NCI-H1436 (cell line): ENCODE measurements at places on chromosomes 12 and 14.

DNA sequence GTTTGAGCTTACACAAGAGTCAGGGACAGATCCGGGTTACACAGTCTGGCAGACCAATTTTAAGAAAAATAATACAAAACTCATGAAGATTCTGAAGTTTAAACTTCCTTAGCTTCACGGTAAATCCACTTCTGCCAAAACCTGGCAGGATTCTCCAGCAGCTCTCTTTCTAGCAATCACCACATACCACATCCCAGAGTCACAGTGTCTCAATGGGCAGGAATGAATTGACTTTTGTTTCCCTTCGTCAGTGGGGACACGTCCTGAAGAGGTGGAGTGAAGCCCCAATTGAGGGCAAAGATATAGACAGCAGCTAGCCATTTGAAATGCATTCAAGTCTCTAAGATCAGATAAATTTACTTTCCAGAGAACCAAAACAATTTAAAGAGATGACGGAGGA, 117.1 kb upstream of the ARHGAP5 start:
- DNase-seq = no peak

- peak; percentile 57 for DNase-seq
Measured at GRCh38 chr12:122064780-122065588, 13.6 kb upstream of the MLXIP start.

DNA sequence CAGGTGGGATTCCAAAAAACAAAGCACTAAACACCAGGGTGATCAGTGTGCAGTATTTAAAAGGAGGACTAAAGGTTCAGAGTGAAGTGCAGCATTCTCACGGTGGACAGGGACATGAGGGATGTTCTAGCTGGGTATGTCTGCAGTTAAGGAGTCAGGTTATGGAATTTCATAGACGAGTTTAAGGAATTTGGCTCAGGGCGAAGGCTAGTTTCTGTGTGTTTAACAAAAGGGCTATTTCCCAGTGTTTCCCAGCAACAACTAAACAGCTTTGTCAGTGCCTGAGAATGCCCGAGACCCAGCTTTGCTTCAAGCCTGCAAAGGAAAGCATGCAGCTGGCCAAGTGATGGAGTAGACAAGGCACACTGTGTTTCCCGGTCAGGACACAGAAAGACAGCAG, 7.0 kb downstream of the KRT1 start:
- DNase-seq = no peak

DNA sequence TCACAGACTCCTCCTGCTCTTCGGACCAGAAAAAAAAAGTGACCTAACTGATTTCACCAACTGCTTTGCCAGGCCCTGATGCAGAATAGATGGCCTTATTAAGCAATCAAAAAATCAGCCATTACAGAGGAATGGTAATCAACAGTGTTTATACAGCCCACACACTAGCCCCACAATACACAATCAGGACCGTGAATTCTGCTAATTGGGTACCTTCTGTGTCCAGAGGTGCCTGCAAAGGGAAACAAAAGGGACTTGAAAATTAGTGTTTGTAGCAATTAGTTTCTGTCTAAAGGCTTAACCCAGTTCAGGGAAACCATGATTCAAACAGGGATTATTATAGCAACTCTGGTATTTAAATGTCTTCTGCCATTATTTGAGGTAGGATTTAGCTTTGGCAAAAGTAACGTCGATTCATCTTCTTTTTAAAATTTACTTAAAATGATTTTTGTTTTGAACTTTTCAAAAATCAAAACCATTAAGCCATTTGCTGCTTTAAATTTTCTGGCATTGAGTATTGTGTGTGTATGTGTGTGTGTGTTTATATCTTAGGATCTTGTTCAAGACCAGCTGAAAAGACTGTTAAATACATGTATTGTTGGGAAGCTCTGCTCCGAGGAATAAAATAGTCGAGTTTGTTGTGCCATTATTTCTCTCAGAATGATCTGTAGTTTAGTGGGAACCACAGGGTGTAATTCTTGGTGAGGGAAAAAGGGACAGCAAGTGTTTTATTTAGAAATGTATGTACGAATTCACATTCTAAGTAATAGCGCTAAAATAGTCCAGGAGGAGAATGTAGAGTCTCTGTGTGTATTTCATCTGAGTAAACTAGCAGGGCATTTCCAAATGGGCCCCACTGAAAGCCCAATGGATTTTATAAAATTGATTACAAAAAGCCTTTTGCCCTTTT, 156.1 kb downstream of the PTCSC3 start:
- DNase-seq = peak; percentile 58

- no peak for DNase-seq
Measured at GRCh38 chr12:130976171-130976720, 22.5 kb downstream of the ADGRD1 start.

DNA sequence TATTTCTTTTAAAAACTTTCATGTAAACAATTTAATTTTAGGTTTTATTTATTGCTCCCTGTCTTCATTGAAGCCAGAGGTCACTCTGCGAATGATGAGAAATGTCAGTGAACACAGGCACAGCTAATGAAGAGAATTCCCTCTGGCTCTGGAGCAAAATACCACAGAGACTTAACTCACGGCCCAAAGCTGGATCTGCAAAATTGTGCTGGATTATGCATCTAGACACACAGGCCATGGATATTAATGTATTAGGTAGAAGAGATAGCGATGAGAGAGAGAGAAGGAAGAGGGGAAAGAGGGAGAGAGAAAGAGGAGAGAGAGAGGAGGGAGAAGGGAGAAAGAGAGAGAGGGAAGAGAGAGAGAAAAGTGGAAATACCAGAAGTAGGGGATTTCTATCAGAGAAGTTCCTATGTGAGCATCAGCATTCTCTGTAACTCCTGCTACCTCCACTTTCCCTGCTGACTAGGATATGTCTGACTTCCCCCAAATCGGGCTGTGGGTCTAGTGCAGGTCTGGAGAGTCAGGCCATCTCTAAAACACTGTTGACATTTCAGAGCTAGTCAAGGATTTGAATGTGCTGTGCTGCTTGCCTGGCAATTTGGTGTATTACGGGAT, 3.7 kb downstream of the ARHGDIB start:
- no peak for DNase-seq

DNA sequence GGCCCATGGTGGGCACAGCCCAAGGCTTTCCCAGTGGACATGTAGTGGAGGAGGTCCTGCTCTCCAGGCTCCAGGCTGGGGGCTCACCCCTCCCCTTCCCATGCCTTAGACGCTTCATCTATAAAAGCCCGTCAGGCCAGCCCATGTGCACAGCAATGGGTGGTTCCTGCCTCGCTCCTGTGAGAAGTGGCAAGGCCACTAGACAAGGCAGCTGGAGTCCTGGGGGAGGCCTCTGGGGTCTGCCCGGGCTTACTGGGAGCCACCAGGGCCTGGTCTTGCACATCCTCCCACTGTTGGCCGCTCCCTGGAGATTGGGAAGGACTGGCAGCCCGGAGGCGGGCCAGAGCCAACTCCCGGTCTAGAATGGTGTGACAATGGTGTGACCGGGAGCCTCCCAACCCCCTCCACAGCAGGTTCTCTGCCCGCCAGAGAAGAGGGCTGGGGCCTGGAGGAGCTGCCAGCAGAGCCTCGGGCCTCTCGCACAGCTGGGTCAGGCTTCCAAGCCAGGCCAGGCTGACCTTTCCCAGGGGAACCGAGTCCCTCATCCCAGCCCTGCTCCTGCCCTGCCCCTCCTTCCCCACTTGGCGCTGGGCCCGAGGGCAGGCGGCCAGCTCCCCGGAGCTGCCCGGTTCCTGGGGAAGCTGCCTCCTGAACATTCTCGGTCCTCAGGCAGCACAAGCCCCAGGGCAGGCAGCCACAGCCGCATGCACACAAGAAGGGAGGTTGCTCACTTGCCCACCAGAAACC, 97.9 kb downstream of the RFLNA start:
- DNase-seq = no peak

GRCh38 chr12:106794369-106794768, 19.9 kb downstream of the RIC8B start:
- DNase-seq = no peak

DNA sequence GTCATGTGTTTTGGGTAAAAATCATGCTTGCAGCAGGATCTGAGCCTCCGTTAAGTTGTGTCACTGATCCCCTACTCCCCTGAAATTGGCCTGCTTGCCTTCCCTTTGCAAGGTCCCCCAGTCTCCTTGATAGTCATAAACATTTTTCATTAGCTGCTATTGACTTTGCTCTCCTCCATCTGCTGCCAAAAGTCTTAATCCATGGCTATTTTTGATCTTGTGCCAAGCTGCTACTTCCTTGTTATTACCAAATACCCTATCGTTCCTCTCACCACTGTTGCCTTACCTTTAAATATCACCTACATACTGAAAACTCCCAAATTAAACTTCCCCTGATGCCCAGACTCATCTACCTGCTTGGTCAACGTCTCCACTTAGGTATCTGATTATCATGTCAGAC, 148.3 kb downstream of the PHLDA1 start:
- DNase-seq = no peak

DNA sequence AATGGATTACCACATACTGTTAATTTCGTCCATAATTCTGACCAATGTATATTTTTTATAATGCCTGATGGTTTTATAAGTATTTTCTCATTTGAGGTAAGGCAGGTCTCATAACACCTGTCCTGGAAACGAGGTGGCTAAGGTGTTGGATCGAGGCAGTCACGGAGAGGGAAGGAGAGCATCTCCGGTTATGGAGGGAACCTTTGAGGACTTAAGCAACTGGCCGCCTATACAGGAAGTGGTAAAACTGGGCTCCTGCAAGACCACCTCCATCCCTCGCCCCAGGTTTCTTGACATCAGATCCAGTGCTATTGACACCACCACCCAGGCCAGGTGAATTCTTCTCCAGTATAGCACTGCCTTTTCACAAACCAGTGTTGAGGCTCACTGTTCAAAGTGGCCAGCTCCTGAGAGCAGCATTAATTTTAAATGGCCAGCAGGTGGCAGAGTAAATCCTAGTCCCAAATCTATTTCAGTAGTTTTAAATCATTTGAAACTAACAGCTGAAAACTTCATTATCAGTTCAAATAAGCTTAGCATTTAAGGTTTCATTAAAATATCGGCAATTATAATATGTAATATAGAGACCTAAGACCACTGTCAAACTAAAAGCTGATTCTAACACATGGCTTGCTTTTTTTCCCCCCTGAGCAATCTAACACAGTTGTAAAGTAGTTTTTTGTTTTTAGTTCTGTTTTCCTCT, 100.8 kb downstream of the PPM1A start:
- DNase-seq = peak; percentile 64

- DNase-seq = peak; percentile 22
Measured at GRCh38 chr14:56590535-56590960, 10.9 kb downstream of the TMEM260 start.

- no peak for DNase-seq
Measured at GRCh38 chr12:121114806-121115205, 17.9 kb upstream of the P2RX7 start.

- DNase-seq = no peak
Measured at GRCh38 chr14:56284641-56285040, 166.4 kb downstream of the PELI2 start.

- no peak for DNase-seq
Measured at GRCh38 chr14:38777401-38777800, 325.6 kb downstream of the SEC23A start.

DNA sequence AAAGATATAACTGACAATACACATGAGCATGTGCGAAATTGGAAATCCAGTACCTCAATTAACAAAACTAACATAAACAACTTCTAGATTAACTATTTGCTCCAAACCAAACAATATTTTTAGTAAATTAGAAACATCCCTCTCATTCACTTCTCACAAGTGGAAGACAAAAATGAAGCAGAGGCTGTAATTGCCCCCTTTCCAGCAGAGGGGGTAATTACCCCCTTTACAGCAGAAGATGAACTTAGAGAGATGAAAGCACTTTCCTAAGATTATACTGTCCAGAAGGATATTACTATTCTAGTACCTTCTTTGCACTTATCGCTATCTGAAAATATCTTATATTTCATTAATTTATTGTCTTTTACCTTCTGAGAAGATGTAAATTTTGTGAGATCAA, 1025.2 kb downstream of the FSCB start:
- no peak for DNase-seq

DNA sequence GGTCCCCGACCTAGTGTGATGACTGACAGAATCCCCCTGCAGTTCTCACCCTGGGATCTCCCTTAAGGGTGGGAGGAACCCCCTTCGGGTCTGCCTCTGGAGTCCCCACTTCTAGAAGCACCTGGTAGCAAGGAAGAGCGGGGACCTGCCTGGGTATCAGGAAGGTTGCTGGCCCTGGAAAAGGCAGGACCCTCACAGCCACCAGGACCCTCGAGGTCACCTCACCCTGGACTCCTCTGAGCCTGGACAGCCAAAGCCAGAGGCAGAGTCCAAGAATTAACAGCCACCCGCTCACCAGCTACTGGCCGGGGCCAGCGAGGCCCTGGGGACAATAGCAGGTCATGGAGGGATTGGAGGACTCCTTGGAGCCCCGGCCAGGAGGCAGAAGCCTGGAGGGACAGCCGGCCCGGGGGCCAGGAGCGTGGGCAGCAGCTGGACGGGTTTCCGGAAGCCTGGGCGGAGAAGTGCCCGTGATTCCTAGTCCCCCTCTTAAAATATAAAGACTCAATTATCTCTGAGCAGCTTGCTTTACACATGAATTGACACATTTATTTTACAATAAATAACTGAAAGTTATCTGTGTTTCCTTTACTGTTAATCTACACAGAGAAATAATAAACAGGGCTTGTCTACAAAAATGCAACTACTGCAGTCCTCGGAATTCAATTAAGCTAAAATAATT, 17.5 kb downstream of the BCL11B start:
- no peak for DNase-seq

DNA sequence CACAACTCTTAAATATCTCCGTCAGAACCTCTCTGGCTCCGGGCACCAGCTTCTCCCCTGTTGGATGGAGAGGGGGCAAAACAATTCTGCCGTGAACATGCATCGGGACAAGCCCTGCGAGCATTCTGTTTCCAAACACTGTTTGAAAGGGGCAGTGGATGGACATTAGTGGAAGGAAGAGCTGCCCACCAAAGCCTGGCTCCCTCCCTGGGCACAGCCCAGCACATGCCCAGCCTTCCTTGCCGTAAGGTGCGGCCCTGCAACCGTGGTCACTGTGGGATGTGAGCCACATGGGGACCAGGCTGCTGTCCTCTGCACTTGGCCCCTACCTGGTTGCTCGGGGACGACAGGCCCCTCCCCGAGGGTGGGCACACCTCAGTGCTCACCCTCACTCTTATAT, 54.0 kb downstream of the TRAFD1 start:
- DNase-seq = no peak

DNA sequence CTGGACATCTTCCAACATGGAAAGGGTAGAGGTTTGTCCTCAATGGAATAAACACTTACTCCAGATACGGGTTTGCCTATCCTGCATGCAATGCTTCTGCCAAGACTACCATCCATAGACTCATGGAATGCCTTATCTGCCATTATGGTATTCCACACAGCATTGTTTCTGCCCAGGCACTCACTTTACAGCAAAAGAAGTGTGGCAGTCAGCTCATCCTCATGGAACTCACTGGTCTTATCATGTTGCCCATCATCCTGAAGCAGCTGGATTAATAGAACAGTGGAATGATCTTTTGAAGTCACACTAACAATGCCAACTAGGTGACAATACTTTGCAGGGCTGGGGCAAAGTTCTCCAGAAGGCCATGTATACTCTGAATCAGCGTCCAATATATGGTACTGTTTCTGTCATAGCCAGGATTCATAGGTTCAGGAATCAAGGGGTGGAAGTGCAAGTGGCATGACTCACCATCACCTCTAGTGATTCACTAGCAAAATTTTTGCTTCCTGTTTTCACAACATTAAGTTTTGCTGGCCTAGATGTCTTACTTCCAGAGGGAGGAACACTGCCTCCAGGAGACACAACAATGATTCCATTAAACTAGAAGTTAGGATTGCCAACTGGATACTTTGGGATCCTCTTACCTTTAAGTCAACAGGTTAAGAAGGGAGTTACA, 140.4 kb downstream of the SLC35F4 start:
- no peak for DNase-seq

- DNase-seq = no peak
Measured at GRCh38 chr14:52553002-52553670, 500 bp downstream of the GPR137C start.

GRCh38 chr12:31245822-31246469, 80.0 kb downstream of the SINHCAF start:
- no peak for DNase-seq
